Astrocyte (in vitro differentiated cells and primary cell): ENCODE measurements at places on chromosomes 1 and 21. TPM values are rescaled to one million over a fixed set of nuclear protein-coding genes. Genes with fewer than 3 reads are reported as not detected.
A peak's percentile ranks its signal among the peaks of the same experiment; 100 is the strongest.

GOLT1A gene
- total RNA-seq, result 0.50 and 0.65 TPM in 2 replicates

GRCh38 chr1:154533952-154534844, 24.3 kb downstream of the UBE2Q1 start:
- H3K36me3 ChIP-seq, result no peaks in the 10 kb centered on the region
- peaks cover 26% of the 10 kb centered on the region for H3K27me3 ChIP-seq
- H3K4me3 ChIP-seq, result no peak overlapping the region
- H3K27ac ChIP-seq, result no peak overlapping the region
- no peaks in the 10 kb centered on the region for H3K4me1 ChIP-seq

DNA sequence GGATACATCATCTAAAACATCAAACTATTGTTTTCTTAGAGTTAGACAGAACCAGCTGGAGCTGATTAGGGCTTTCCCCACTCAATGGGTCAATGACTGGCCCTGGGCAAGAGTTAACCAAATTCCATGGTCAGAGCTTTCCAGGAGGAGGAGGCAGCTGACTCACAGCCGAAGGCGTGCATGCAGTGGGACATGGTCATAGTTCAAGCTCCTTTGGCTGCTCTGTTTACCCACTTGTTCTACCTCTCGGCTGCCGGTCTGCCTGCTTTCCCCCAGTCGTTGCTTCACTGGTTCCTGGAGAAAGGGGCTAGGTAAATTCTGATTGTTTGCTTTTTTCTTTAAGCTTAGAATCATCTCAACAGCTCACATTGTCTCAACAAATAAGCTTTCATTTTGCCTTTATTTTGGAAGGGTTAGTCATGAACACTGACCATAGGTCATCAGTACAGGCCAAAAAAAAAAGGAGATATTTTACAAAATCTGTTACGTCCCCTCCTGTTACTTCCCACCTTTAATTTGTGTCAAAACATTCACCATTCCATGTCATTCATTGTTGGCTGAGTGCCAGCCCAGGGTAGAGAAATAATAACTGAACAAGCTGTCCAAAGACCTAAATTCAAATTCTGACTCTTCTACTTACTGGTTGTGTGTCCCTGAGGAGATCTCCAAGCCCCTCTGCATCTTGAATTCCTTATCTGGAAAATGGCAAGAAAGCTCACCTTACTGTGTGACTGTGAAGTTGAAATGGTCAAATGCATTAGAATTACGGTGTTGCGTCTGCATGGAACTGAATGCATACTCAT, 12.0 kb downstream of the MAB21L3 start:
- H3K27me3 ChIP-seq, result peaks cover 32% of the 10 kb centered on the region
- H3K36me3 ChIP-seq, result no peaks in the 10 kb centered on the region
- no peak overlapping the region for H3K4me3 ChIP-seq
- DNase-seq, result peak; percentile 78
- H3K27ac ChIP-seq, result no peak overlapping the region

DNA sequence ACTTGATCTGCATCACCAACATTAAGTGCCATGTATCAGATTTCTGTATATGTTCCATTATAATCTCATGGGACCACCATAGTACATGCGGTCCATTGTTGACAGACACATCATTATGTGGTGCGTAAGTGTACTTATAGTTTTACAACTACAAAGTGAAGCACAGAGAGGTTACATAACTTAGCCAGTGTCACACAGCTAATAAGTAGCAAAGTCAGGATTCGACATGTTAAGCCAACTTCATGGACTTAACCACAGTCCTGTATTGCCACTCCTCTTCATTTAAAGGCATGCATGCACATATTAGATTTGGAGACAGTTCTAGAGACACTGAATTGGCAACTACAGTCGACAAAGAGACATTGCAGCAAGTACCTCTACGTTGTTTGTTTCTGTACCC, 120.5 kb downstream of the ATF6 start:
- H3K4me3 ChIP-seq, result no peak overlapping the region
- peaks cover 9% of the 10 kb centered on the region for H3K4me1 ChIP-seq
- no peaks in the 10 kb centered on the region for H3K27me3 ChIP-seq
- H3K36me3 ChIP-seq, result no peaks in the 10 kb centered on the region
- H3K27ac ChIP-seq, result no peak overlapping the region
- DNase-seq, result no peak

DNA sequence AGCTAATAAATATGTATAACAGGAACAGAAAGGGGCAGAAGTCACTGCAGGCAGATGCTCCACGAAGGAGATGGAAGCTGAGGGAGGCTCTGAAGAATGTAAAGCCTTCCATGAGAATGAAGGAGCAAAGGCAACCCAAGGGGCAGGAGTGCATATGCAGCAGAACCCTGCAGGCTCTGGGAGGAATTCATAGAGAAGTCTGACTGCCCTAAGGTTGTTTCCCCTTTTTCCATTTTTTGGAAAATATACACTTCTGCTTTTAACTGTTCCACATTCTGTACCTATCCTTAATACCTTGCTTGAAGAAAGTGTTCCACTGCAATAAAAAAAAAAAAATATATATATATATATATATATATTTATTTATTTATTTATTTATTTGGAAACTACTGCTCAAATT, 69.6 kb downstream of the CD34 start:
- no peaks in the 10 kb centered on the region for H3K36me3 ChIP-seq
- no peak for DNase-seq
- no peaks in the 10 kb centered on the region for H3K27me3 ChIP-seq
- no peaks in the 10 kb centered on the region for H3K4me1 ChIP-seq

DNA sequence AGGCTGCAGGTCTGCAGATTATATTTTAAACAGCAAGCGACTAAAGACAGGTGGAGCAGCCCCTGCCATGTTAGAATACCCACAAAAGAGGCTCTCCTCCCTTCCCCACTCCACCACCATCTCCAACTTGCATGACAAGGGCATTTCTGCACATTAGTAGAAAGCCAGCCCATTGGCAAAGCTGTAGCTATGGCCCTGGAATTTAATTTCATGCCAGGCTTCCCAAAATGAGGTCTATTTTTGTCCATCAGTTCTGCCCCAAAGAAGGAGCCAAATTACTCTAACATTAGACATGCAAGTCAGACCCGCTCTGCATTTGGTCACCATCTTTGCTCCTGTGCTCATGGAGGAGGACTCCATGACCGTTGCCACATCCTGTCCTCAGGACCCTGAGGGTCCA, 115.2 kb downstream of the LAMC2 start:
- H3K27ac ChIP-seq, result no peak overlapping the region
- H3K4me1 ChIP-seq, result no peaks in the 10 kb centered on the region
- H3K27me3 ChIP-seq, result no peaks in the 10 kb centered on the region
- DNase-seq, result no peak
- no peaks in the 10 kb centered on the region for H3K36me3 ChIP-seq

GRCh38 chr1:39917825-39918224, 16.1 kb upstream of the MYCL start:
- H3K4me1 ChIP-seq, result no peaks in the 10 kb centered on the region
- no peak for DNase-seq
- H3K27ac ChIP-seq, result no peak overlapping the region
- H3K36me3 ChIP-seq, result no peaks in the 10 kb centered on the region
- H3K27me3 ChIP-seq, result peaks cover 7% of the 10 kb centered on the region

GRCh38 chr1:87821335-87821697, 492.6 kb downstream of the LMO4 start:
- DNase-seq, result no peak
- H3K27ac ChIP-seq, result no peak overlapping the region
- H3K27me3 ChIP-seq, result no peaks in the 10 kb centered on the region
- no peaks in the 10 kb centered on the region for H3K4me1 ChIP-seq

KDF1 gene
- 0.22 and 0.54 TPM in 2 replicates for total RNA-seq

LORICRIN gene
- total RNA-seq, result not detected in 2 replicates

SGIP1 gene
- total RNA-seq, result 4.4 and 8.8 TPM in 2 replicates

GRCh38 chr21:32753818-32754585, 17.6 kb downstream of the PAXBP1 start:
- H3K4me1 ChIP-seq, result no peaks in the 10 kb centered on the region
- H3K27ac ChIP-seq, result no peak overlapping the region
- H3K36me3 ChIP-seq, result peaks cover 48% of the 10 kb centered on the region
- H3K4me3 ChIP-seq, result no peak overlapping the region
- DNase-seq, result no peak
- H3K27me3 ChIP-seq, result no peaks in the 10 kb centered on the region

CFHR1 gene
- 0.23 TPM in 1 of 2 replicates, not detected in the other for total RNA-seq

TCHHL1 gene
- not detected in 2 replicates for total RNA-seq

DNA sequence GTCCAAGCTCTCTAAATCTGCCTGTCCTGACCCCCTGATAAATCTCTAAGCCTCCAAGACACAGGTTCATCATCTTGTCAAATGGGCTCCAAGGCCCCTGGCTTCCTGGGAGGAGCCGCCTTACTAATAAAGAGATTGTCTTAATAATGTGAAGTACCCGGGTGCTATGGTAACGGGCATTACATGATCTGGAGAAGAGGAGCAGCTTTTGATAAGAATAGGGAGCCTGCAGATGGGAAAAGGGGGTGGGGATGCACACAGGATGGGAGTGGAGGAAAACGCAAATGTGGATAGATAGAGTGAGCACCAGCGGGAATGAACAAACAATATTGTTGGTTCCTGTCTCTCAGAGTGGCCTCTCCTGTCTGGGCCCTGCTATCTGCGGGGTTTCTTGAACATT, 11.9 kb upstream of the RXRG start:
- H3K4me1 ChIP-seq, result no peaks in the 10 kb centered on the region
- no peak overlapping the region for H3K27ac ChIP-seq
- H3K27me3 ChIP-seq, result no peaks in the 10 kb centered on the region
- no peaks in the 10 kb centered on the region for H3K36me3 ChIP-seq

DNA sequence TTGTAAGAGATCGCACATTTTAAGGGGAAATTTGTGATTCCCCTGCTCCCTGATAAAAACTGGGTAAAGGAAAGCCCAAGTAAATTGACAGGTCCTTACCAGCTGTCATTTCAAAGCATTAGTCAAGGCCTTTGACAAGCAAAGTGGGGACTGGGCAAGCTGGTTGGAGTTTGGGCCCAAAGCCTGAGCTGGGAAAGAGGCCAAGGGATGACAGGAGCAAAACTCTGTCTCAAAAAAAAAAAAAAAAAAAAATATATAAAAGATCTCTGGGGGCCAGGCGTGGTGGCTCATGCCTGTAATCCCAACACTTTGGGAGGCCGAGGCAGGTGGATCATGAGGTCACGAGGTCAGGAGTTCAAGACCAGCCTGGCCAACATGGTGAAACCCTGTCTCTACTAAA, 36.9 kb downstream of the SLC2A1 start:
- H3K27me3 ChIP-seq, result no peaks in the 10 kb centered on the region
- peaks cover 12% of the 10 kb centered on the region for H3K36me3 ChIP-seq
- H3K4me1 ChIP-seq, result peaks cover 15% of the 10 kb centered on the region
- no peak overlapping the region for H3K4me3 ChIP-seq
- no peak for DNase-seq

- H3K27me3 ChIP-seq, result no peaks in the 10 kb centered on the region
- H3K4me3 ChIP-seq, result peak overlapping the region; percentile 91
- H3K36me3 ChIP-seq, result peaks cover 15% of the 10 kb centered on the region
- peaks cover 51% of the 10 kb centered on the region for H3K4me1 ChIP-seq
- H3K27ac ChIP-seq, result peak overlapping the region; percentile 94
- no peak for DNase-seq
Measured at GRCh38 chr1:36157115-36157903, 1.3 kb downstream of the MAP7D1 start.

GRCh38 chr1:20565234-20565633, 12.9 kb downstream of the FAM43B start:
- no peak for DNase-seq
- no peak overlapping the region for H3K4me3 ChIP-seq
- H3K4me1 ChIP-seq, result no peaks in the 10 kb centered on the region
- no peaks in the 10 kb centered on the region for H3K36me3 ChIP-seq
- H3K27me3 ChIP-seq, result peaks cover 22% of the 10 kb centered on the region

KRTAP21-2 gene
- total RNA-seq, result not detected in 2 replicates

GRCh38 chr1:7454895-7455784, 316.0 kb upstream of the VAMP3 start:
- H3K4me3 ChIP-seq, result no peak overlapping the region
- H3K4me1 ChIP-seq, result peaks cover 5% of the 10 kb centered on the region
- peak; percentile 69 for DNase-seq
- H3K27ac ChIP-seq, result no peak overlapping the region
- no peaks in the 10 kb centered on the region for H3K36me3 ChIP-seq

DNA sequence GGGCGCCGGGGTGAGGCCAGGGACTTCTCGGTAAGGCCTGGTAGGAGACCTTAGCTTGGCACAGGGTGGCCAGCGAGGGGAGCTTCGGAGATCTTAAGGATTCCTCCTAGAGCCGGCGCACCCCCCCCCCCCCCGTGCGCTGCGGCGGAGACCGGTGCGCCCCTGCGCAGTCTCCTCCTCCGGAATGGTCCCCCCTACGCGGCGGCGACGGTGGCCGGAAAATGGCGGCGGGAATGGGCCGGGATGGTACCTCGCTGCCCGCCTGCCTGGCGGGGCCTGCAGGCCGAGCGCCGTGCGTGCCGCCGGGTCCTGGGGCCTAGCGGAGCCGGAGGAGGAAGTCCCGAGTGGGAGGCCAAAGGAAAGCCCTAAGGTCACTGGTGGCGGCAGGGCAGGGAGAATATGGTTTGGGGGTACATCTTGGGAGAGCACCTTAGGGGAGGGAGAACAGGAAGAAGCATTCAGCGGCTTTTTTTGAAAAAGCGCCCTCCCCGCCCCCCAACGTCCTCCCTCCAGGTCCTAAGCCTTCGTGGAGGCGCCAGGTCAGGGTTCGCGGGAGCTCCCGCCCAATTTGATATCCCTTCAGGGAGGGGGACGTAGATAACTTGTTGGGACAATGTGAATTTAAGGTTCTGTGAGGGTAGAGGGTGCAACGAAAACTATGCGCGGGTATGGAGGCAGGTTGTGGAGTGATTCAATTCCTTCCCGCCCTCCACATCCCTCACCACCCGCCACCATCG, 429 bp downstream of the SRRM1 start:
- peak overlapping the region; percentile 79 for H3K4me3 ChIP-seq
- H3K27me3 ChIP-seq, result no peaks in the 10 kb centered on the region

- peaks cover 15% of the 10 kb centered on the region for H3K4me1 ChIP-seq
- no peak overlapping the region for H3K4me3 ChIP-seq
- no peaks in the 10 kb centered on the region for H3K36me3 ChIP-seq
- peak; percentile 89 for DNase-seq
- no peak overlapping the region for H3K27ac ChIP-seq
Measured at GRCh38 chr21:31298618-31299269, 45.3 kb downstream of the TIAM1 start.

DNA sequence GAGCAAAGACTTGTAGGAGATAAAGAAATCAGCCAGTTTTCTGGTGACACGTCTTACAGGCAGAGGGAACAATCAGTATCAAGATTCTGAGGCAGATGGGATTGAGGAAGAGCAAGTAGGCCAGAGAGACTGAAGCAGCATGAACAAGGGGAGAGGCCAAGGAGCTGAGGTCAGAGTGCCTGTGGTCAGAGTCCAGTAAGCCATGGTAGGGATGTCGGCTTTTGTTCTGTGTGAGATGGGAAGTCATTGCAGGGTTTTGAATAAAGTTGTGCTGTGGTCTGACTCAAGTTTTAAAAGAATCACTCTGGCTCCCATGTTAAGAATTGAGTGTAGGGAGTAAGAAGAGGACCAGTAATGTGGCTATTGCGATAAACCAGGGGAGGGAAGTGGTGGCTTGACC, 85.9 kb upstream of the IVNS1ABP start:
- no peak overlapping the region for H3K4me3 ChIP-seq
- peak; percentile 1 for DNase-seq
- no peaks in the 10 kb centered on the region for H3K27me3 ChIP-seq
- H3K27ac ChIP-seq, result no peak overlapping the region
- peaks cover 12% of the 10 kb centered on the region for H3K4me1 ChIP-seq

DNA sequence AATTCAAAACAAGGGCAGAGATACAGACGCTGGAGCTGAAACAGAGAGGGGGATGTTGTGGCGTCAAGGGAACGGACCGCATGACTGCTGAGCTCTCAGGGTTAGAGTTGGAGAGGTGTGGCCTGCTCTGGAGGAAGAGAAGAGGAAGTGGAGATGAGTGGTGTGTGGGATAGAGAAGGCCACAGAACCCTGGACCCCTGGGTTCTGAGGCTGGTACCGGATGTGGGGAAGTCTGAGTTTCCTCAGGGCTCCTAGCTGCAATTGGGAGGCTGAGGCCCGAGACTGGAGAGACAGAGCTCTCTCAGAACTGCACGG, 1.8 kb downstream of the BCAN start:
- H3K27ac ChIP-seq, result no peak overlapping the region
- no peak overlapping the region for H3K4me3 ChIP-seq
- H3K27me3 ChIP-seq, result peaks cover 91% of the 10 kb centered on the region
- H3K36me3 ChIP-seq, result no peaks in the 10 kb centered on the region
